Activated CD8-positive, alpha-beta T cell treated with anti-CD3 and anti-CD28 coated beads for 36 hours (primary cell): ENCODE measurements at places on chromosomes 11 and 22.
A peak's percentile ranks its signal among the peaks of the same experiment; 100 is the strongest.

GRCh38 chr11:82194521-82194920 is 539.1 kb downstream of the FAM181B start:
- no peak for DNase-seq

DNA sequence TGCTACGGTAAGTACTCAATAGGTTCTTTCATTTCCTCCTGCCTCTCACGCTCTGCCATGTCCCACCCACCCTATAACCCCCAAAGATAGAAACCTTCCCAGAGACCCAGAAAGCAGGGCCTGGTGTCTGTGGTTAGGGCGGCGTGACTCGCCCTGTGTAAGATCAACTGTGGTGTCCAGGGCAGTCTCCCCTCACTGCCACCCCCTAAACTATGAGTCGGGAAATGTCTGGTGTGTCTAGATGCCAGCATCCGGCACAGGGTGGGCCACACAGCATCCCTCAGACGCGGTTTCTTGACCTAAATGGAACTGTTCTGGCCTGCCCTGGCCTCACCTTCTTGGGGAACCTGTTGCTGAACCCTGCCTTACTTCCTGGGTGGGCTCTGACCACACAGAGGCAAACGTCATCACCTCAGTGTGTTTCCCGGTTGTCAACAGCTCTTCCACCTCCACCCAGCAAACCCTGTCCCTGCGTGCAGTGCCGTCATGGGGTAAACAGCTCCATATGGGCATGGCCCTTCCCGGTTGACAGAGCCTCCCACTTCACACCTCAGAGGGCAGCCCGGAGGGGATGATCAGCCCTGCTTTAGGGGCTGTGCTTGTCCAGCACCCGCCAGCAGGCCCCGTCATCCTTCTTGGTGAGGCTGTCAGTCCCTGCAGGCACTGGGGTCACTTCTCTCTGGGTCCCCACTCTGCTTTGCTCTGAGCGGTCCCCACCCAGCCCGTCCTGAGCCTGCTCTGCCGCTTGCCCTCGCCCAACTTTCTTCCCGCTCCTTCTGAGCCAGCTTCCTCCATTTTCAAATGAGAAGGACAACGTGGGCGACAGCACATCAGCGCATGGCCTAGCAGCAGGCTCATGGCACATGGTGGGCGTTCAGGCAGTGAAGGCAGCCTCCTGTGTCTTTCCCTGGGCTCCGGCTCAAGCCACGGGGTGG is 6.0 kb downstream of the WNT11 start:
- no peak for DNase-seq

GRCh38 chr11:43579171-43579918 is 101.2 kb upstream of the HSD17B12 start:
- peak; percentile 59 for DNase-seq

- no peak for DNase-seq
Measured at GRCh38 chr22:42604403-42604802, 10.3 kb downstream of the POLDIP3 start.

- no peak for DNase-seq
Measured at GRCh38 chr11:33290319-33290718, 33.1 kb downstream of the HIPK3 start.

DNA sequence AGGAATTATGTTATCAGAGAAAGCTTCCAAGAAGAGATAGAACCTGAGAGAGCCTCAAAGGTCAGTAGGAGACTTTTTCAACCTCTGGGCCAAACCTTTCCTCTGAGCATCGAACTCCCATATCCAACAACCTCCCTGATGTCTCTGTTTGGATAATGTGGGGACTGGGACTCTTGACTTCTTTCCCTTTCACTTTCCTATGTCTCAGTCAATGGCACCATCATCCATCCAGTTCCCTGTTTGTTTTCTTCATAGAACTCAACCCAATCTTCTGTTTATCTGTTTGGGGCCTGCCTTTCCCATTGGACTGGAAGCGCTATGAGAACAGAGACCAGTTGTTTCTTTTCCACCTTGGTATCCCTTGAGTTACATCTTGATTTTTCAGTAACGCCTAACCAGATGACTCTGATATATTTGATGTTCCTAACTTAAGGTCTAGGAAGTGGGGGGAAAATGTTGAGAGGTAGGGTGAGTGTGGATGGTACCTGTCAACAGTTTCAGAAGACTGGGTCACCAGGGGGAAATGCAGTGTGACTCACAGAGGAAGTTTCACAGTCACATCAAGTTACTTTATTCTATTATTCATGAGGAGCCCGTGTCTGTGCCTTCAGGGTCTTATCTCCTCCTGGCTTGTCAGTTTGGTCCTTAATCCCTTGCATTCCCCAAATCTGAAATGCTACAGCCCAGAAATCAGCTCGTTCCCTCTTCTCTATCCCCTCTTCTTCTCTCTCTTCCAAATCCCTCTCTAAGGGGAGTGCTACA is 4.5 kb upstream of the KCNE3 start:
- no peak for DNase-seq

- no peak for DNase-seq
Measured at GRCh38 chr11:129998107-129998506, 4.5 kb downstream of the PRDM10 start.

GRCh38 chr22:32576553-32577253 is 102.1 kb downstream of the FBXO7 start:
- DNase-seq: no peak

- DNase-seq: peak; percentile 35
Measured at GRCh38 chr11:1336836-1337646, 27.6 kb upstream of the TOLLIP start.

GRCh38 chr11:102495161-102496042 is 35.1 kb downstream of the MMP7 start:
- DNase-seq: peak; percentile 51

GRCh38 chr22:40553014-40553554 is 83.4 kb downstream of the MRTFA start:
- DNase-seq: no peak

- peak; percentile 33 for DNase-seq
Measured at GRCh38 chr11:102347462-102348370, 702 bp downstream of the BIRC2 start.

DNA sequence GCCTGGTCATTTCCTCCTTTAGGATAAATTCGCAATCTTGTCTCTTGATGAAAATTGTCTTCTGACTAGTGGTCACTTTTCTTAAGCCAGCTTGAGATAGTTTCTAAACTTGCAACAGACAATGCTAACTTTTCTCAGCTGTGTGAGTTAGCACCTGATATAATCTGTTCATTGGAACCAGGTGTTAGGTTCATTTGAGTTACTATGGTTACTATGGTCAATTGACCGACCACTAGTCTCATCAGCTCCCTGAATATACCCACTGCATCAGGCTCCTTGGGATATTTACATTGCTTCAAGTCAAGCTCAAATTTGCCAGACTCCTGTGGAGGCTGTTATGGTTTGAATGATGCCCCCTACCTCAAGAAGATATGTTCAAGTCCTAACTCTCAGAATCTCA is 54.5 kb downstream of the SC5D start:
- no peak for DNase-seq

DNA sequence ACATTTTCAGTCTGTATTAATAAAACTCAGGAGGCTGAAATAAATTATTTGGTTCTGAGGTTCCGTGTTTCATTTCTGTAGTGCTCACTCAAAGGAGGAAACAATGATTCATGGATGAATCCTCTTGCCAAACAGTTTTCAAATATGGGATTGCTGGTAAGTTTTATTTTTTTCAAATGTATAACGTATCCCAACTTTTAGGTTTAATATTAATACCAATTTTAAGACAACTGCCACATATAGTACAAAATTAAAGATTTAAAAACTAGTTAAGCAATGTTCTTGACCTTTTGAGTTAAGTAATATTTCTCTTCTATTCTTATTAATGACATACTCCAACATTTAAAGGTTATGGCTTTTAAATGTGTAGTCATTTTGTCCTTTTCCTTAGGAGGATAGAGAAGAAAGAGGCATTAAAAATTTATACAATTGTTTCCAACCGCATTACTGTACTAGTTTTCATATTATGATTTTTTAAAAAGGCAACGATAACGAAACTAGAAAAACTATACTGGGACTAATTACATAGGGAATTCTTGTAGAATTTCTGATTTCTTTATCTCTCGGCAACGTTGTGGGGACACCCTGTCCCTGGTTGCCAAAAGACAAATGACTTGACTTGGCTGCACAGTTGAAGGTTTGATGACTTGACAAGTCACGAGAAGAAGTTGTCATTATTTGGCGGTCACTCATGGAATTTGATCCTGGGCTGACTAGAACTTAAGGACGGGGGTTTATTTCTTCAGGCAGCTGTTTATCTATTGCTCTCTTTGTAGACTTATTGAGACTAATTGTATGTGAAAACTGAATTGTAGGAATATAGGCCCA is 69.1 kb upstream of the ADSL start:
- DNase-seq: no peak

- DNase-seq: no peak
Measured at GRCh38 chr11:64631675-64632074, 40.7 kb downstream of the SLC22A12 start.

DNA sequence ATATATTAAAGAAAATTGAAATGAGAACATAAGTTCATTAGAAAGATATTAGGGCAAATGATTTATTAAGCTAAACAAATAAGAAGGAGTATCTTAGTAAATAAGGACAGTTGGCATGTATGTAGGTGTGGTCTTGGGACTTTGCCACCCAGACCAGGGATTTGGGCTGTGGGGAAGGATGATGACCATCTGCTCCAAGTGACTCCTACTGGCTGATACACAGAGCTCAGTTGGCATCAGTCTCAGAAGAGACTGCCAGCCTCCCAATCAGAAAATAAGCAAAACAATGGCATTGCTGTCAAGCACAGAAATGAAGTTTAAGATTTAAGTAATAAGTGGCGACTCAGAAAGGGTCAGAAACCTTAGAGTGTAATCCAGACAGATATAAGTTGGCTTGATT is 49.5 kb downstream of the PAX6 start:
- no peak for DNase-seq

DNA sequence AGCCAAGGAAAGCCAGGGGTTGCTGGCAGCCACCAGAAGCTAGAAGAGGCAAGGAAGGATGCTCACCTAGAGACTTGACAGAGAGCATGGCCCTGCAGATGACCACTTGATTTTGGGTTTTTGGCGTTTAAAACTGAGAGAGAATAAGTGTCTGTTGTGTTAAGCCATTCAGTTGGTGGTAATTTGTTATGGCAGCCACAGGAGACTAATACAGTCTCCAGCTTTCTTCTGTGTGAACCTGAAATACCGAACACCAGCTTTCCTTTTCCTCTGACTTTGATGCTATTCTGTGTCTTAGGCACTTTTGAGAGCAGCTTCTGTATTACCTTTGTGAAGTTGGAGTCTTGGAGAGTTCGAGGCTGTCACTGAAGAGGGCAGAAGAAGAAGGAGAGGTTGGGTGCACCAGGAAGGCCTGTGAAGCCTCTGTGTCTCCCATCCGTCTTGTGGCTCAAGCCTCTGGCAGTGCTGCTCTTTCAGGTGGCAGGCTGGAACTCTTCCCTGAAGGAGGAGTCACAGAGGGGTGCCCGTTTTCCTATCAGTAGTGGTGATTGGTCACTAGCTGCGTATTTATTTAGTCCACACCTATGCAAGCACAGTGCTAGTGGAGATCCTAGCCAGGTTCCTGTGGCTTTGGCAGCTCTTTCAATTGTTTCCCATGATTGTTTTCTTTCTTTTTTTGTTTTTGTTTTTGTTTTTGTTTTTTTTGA is 2.5 kb downstream of the TBC1D22A start:
- DNase-seq: no peak

GRCh38 chr22:46727813-46728364 is 10.2 kb downstream of the CERK start:
- no peak for DNase-seq

DNA sequence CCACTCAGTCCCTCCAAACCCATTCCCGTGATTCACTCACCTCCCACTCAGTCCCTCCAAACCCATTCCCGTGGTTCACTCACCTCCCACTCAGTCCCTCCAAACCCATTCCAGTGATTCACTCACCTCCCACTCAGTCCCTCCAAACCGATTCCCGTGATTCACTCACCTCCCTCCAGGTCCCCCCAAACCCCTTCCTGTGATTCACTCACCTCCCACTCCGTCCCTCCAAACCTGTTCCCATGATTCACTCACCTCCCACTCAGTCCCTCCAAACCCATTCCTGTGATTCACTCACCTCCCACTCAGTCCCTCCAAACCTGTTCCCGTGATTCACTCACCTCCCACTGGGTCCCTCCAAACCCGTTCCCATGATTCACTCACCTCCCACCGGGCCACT is 639.6 kb downstream of the BRD1 start:
- no peak for DNase-seq

DNA sequence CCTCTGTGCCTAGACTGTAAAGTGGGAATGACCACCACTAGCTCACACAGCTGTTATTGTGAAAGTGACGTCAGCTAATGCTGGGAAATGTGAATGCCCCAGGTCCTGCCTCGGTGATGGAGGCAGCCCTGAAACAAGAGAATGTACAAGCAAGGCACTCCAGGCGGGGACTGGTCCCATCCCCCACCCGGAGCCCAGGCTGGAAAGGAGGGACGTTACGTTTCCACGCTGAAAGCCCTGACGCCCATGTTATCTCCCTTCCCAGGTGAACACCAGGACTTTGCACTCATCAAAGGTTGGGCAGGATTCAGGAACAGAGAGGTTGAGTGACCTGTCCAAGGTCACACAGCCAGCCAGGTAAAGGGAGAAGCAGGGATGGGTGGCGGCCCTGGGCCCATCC is 784 bp downstream of the SULT4A1 start:
- DNase-seq: no peak

- no peak for DNase-seq
Measured at GRCh38 chr11:28447226-28447625, 339.0 kb downstream of the METTL15 start.

GRCh38 chr11:92225568-92226330 is 1.1 kb downstream of the FAT3 start:
- DNase-seq: no peak

GRCh38 chr22:50665212-50665611 is 7.4 kb upstream of the SHANK3 start:
- DNase-seq: no peak

DNA sequence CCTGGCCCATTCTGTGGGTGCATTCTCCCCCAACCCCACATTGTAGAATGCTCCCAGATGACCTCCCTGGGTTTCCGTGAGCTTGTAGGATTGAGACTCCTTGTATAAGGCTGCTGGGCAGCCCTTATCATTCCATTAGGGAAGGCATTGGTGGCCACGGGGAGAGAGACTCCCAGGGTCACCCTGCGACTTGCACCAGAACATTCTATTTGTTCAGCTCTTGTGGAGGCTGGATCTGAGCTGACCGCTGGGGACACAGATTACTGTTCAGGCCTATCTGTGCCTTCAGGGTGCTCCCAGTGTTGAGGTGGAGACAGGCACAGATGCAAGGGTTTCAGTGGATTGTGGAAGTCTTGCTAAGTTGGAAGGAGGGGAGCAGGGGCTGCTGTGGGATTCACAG is 17.8 kb downstream of the MICALL1 start:
- no peak for DNase-seq
